ENCODE measurements at places on chromosomes 2 and 18.

DNA sequence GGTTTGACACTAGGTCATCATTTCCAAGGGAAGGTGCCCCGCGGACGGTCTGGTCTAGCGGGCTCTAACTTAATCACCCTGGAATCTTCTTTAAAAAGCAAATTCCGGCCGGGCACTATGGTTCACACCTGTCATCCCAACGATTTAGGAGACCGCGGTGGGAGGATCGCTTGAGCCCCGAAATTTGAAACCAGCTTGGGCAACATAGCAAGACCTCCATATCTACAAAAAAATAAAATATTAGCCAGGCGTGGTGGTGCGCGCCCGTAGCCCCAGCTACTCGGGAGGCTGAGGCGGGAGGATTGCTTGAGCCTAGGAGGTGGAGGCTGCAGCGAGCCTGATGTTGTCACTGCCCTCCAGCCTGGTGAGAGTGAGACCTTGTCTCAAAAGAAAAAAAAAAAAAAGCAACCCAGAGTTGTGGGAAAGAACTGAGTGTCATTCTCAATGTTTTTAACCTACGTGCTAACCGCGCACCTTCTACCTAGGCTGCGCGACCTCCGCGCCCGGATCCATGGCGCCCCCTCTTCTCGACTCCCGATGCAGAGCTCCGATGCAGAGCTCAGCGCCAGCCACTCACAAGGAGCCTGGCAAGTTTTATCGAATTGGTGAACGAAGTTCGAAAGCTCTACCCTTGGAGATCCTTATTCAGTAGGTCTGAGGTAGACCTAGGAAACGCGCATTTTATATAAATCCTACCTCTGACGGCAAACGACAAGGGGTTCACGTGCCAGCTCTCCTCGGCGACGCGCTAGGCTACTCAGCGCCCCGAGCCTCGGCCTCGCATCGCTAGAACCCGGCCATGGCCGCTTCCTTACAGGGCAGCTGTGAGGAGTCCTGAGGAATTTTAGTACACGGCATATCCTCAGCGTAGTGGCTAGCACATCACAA is 888 bp upstream of the TWSG1 start:
- DNase-seq, result no peak

DNA sequence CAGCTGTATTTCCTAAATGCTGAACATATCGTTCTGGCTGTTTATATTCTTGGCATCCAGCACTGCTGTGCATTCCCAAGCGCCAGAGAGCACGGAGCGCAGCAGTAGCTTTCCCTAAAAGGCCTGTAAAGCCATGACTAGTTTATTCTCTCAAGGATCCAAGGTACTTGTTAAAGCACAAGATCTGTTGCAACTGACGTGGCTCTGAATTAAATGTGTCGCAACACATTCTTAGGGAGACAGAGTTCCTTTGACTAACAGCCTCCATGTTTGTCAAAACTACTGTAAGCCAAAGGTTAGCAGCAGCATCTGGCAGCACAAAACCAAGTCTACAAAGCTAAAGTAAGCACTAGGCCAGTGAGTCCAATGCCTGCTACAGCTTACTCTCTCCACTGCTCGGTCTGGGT is 188.6 kb upstream of the FN1 start:
- no peak for DNase-seq

DNA sequence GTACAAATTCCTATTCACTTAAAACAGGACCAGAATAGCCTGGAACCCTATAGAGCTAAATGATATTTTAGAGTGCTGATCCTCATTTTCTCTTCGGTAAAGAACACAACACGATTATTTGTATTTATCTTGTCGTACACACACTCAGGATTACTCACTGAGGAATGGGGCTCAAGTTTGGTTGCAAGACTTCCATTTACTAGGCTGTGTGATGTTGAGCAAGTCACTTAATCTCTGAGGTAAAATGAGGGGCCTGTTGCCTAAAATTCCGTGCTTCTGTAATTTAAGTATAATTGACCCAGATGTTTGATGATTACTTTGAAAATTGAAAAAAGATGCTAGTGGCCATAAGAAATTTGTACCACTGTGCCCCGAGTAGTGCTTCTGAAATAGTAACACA is 42.6 kb upstream of the MAP4K3 start:
- DNase-seq, result no peak

DNA sequence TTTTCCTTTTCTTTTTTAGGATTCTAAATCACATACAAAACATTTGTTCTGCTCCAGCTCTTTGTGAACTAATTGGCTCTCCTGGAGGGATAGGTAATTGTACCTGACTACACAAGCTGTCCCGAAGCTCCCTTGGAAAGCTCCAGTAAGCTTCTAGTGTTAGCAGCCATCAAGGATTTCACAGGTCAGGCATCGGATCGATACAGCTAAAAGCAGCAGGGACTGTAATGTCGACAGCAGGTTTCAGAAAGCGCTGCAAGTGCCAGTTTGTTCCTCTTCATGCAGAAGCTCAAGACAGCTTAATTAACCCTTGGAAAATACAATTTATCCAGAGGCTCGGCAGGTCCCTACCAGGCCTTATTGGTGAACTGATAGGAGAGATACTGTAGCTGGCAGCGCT is 87.2 kb upstream of the VRK2 start:
- no peak for DNase-seq

GRCh38 chr2:37230581-37230980 is 815 bp downstream of the CEBPZ start:
- DNase-seq, result no peak

DNA sequence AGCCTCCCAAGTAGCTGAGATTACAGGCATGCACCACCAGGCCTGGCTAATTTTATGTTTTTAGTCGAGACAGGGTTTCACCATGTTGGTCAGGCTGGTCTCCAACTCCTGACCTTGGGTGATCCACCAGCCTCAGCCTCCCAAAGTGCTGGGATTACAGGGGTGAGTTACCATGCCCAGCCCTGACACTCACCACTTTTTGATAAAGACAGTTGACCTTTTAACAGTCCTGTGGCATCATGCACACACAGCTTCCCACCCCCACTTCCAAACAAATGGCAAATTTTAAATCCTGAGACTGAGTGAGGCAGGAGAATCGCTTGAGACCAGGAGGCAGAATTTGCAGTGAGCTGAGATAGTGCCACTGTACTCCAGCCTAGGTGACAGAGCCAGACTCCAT is 6.2 kb upstream of the DNAJB2 start:
- DNase-seq, result no peak

- no peak for DNase-seq
These were observed 35.3 kb downstream of the KCNF1 start for GRCh38 chr2:10947005-10947440.

GRCh38 chr2:7377916-7378569 is 460.8 kb downstream of the RNF144A start:
- DNase-seq, result no peak

GRCh38 chr18:3855966-3856365 is 406.0 kb downstream of the TGIF1 start:
- DNase-seq, result no peak

DNA sequence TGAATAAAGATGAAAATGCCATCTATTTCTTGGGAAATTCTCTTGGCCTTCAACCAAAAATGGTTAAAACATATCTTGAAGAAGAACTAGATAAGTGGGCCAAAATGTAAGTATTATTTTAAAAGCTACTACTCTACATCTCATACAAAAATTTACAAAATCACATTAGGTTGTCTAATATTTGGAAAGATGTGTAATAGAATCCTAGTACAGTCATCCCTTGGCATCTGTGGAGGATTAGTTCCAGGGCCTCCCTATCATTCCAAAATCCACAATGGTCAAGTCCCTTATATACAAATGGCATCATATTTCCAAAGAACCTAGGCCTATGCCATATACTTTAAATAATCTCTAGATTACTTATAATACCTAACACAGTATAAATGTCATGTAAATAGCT is 41.2 kb downstream of the KYNU start:
- no peak for DNase-seq

GRCh38 chr2:121483846-121484245 is 46.8 kb upstream of the RNU4ATAC start:
- DNase-seq, result no peak

- no peak for DNase-seq
These were observed 46.5 kb downstream of the AQP4 start for GRCh38 chr18:26819046-26819445.

- DNase-seq, result no peak
These were observed 16.0 kb downstream of the SLC20A1 start for GRCh38 chr2:112661656-112662305.

All from activated CD8-positive, alpha-beta memory T cell treated with anti-CD3 and anti-CD28 coated beads for 4 hours (primary cell).